ENCODE measurements at places on chromosomes 1 and 21.

DNA sequence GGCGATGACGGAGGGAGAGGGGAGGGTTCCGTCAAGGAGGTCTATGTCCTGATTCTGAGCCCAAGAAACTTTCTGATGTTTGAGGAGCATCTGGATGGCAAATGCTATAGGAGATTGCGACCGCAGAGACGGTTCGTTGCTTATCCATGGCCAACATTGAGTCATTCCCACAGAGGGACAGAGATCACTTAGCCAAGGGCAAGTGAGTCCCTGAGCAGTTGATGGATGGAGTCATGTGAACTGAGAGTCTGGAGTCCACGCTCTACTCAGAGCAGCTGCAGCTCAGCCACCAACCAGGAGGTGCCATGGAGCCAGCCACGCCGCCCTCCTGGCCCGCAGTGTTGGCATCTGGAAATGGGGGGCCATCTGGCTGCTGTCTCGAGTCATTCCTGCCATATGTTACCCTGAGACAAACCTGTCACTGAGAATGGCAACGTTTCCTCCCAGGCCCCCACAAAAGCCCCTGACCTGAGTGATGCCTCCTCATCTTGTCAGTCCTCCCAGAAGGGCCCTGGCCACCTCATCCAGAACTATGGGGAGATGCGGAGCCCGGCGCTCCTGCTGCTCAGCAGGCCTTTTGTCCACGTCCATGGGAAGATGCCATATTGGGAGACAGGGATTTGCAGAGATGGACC, 58.6 kb downstream of the ATP5PO start:
- DNase-seq, result no peak

GRCh38 chr1:63810936-63811469, 37.2 kb downstream of the ROR1 start:
- no peak for DNase-seq

DNA sequence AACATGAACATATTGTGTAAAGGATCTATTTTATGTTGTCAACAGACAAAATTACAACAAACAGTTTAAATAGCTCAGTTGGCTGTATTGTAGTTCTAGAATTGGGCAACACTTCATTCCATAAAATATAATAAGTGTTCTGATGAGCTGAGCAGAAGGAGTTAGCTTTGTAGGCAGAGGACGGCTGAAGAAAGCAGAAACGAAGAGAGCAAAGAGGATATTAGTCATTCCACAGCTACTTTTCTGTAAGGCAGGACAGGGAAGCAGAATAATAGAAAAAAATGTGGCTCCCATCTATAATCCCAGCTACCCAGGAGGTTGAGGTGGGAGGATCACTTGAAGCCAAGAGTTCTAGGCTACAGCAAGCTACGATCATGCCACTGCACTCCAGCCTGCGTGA, 20.2 kb upstream of the IVNS1ABP start:
- DNase-seq, result no peak

DNA sequence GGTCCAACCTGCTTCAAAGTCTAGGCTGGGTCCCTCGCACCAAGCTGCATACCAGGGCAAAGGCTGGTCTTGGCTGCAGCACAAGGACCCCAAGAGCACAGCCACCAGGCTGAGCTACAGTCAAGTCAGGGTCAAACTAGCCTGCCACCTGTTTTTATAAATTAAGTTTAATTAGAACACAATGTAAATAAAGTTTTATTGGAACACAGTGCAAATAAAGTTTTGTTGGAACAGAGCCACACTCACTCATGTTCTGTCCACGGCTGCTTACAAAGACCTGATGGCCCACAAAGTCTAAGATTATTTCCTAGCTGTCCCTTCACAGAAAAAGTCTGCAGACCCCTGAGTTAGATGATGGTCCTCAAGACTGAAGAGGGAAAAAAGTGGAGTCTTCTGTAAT, 66.2 kb downstream of the MRPL37 start:
- DNase-seq, result no peak

DNA sequence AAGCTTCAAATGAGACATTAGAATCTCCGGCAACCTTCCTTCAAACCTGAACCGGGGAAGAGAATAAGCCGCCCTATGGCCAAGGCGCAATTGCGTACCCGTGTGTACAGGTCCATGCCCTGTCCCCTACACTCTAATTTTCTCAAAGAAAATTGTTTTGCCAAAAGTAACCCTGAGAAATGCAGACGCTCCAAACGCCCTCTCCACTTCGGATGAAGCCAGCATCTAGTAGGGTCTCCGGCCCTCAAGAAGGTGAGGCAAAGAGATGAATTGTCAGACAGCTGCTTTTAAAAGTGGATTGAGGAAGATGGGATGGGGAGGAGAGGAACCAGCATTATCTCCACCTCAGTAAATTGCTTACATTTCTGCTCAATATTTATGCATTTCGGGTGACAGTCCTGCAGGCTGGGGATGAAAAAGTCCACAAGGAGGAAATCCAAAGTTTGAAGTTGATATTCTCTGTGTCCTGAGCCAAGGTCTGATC, 630 bp upstream of the LHX9 start:
- DNase-seq, result no peak

DNA sequence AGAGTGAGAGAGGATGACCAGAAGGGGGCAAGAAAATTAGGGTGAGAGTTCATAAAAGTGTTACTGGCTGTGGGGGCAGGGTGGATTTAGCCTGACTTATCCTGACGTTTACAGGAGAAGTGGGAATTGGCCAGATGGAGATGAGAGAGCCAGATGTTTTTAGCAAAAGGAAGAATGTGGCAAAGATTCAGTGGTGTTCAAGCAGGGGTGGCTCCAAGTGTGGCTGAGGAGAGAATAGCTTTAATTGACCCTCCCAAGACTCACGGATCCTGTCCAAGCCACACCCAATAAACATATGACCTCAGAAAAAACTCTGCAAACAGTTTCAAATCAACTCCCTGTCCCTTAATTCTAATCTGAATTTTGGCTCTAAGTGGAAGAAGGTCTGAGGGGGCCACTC, 35.2 kb upstream of the EDEM3 start:
- DNase-seq, result no peak

GRCh38 chr1:194084755-194085154, 898.3 kb upstream of the B3GALT2 start:
- DNase-seq, result no peak

GRCh38 chr1:2130871-2131289, 63.7 kb downstream of the FAAP20 start:
- no peak for DNase-seq

GRCh38 chr1:204684571-204685235, 835 bp downstream of the LRRN2 start:
- no peak for DNase-seq

- no peak for DNase-seq
These were observed 196.5 kb downstream of the DYRK1A start for GRCh38 chr21:37562920-37563640.

DNA sequence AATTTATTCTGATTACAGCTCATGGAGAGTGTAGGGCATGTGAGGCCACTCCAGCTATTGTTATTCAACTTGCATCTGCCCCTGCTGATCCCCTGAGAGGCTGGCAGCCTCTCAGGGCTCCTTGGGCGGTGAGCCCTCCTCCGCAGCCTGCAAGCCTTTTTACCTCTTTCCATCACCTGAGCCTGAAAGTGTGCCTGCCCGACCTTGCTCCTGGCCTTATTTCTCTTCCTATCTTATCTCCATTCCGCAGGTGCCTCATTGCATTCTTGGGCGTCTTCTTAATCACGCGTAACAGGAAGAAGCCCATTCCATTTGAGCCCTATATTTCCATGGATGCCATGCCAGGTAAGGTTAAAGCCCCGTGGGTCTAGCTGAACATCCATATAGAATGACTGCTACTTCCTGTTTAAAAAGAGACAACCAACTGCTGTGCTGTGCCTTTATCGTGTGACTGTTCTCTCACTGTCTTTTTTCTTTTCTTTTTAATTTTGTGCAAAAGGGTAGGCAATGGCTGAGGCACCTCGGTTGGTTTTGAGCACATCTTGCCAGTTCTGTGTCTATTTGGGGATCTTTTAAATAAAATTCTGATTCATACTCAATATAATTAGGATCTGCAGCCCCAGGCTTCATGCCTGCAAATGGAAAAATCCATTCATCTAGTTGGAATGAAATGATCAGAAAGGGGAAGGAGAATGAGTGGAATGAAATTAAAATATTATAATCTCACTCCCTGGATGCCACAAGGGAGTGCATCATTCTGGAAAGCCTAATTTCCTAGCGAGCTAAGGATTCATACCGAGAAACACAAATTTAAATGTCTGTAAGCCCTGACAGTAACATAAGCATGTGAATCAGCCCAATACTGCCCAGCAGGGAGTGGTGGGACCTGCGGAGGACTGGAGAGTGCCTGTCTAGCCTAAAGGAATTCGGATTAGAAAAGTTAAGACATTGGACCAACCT, 38.6 kb upstream of the RCAN3 start:
- no peak for DNase-seq

GRCh38 chr1:121566346-121566745, 381.6 kb downstream of the SRGAP2C start:
- no peak for DNase-seq

DNA sequence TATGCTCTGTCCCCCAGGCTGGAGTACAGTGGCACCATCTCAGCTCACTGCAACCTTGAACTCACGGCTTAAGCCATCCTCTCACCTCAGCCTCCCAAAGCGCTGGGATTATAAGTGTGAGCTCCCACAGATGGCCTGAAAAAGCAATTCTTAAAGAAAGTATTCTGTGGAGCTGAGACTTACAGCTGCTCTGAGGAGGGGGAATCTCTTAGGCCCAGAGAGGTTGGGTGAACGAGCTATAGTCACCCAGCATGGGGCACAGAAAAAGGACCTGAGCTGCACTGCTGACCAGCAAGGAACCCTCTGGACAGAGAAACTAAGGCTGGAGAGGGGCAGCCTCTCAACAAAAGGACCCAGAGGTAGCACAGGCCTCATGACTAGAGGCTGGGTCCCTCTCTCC, 1.3 kb downstream of the PAQR7 start:
- no peak for DNase-seq

- no peak for DNase-seq
These were observed 59.4 kb upstream of the NEK2 start for GRCh38 chr1:211734791-211735190.

DNA sequence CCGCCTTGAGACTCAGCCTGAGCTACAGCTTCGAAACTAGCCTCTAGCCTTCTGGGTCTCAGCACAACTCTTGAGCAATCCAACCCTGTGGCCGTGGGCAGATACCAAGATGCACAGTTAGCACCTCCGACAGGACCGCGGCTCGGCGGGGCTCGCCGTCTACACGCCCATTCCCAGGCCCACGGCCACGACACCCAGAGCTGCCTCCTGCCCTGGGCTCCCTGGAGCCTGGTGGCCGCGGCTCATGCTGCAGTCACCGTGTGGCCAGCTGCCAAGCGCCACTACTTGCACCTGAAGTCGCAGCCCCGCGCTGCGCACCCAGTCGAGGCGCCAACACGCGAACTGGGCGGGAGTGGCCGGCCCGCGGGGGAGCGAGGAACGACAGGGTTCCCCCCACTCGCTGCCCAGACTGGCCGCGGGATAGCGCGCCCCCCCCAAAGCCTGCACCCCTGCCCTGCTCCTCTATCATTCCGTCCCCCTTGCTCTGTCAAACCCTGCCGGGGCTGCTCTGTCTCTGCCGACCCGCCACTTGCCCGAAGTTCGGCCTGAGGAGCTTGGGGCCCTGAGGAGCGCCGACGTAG, 729 bp upstream of the CDCA8 start:
- no peak for DNase-seq

DNA sequence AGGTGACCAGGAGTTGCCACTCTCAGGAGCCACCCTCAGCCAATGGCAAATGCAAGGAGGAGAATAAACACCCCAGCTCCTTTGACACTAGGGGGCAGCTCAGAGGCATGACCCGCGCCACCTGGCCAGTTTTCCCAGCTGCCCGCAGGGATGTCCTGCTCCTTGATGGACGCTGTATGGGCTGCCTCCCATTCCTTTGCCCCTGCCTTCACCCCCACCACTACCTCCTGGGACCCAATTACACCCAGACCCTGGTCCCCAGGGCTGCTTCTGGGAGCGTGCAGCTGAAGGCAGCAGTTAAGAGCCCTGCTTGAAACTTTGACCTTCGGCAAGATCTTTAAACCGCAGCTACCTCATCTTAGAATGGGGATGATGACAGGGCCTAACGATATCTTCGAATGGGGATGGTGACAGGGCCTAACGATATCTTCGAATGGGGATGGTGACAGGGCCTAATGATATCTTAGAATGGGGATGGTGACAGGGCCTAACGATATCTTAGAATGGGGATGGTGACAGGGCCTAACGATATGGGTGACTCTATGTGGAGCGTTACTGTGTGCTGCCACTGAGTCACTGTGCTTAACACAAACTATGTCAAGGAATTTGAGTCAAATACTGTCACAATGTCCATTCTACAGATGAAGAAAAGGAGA, 163.0 kb upstream of the KAZN start:
- no peak for DNase-seq

GRCh38 chr1:160196143-160196542, 5.8 kb downstream of the CASQ1 start:
- no peak for DNase-seq

DNA sequence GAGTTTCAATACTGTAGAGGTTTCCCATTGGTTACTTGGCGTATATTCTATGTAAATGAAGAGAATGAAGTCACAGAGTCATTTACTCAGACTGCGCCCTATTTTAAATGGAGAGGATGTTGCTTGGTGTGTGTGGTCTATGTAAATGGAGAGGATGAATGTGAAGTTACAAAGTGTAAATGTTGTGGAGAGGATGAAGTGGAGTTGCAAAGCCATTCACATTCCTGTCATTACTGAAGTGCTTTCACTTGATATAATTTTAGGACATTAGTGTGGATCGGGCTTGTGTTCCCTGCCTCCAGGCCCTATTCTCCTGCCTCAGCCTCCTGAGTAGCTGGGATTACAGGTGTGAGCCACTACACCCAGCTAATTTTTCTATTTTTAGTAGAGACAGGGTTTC, 99.4 kb upstream of the CACYBP start:
- DNase-seq, result no peak

- DNase-seq, result no peak
These were observed 21.9 kb upstream of the PADI6 start for GRCh38 chr1:17350083-17350482.

GRCh38 chr1:234660536-234661316, 50.7 kb upstream of the IRF2BP2 start:
- no peak for DNase-seq

DNA sequence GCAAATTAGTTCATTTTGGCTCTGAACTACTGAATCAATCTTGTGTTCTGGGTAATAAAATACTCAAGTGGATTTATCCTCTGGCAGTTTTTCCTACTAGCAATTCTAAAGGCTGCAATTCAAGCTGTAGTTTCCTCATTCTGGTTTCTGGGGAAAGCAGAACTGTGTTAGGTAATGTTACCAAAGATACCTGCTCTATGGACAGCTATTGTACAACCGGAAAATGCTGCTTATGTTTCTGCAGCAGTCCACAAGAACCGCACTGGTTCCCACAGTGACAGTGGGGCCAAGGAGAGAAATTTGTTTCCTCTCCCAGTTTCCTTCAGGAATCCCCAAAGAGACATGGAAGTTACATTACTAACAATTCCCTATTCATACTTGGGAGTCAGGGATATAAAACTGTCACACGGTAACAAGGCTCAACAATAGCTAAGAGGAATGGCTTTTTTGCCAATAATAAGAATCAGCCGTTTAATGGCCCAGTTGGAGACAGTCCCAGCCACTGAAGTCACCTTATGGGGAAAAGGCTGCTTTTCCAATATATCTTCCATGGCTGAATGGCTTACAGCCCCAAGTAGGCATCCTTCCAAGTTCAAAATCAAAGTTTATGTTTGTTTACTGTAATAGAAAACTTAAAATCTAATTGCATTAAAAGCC, 52.6 kb downstream of the PCNX2 start:
- no peak for DNase-seq

- no peak for DNase-seq
These were observed 4.4 kb upstream of the UTP25 start for GRCh38 chr1:209823143-209824041.

All from stimulated activated CD8-positive, alpha-beta memory T cell treated with anti-CD3 and anti-CD28 coated beads, Interleukin-2, amount 100 ng/mL, for 48 hours (primary cell).